ENCODE measurements at places on chromosomes 13 and 19.
A peak's percentile ranks its signal among the peaks of the same experiment; 100 is the strongest.

GRCh38 chr13:96617528-96617927 is 376.7 kb downstream of the OXGR1 start:
- peak; percentile 1 for DNase-seq

DNA sequence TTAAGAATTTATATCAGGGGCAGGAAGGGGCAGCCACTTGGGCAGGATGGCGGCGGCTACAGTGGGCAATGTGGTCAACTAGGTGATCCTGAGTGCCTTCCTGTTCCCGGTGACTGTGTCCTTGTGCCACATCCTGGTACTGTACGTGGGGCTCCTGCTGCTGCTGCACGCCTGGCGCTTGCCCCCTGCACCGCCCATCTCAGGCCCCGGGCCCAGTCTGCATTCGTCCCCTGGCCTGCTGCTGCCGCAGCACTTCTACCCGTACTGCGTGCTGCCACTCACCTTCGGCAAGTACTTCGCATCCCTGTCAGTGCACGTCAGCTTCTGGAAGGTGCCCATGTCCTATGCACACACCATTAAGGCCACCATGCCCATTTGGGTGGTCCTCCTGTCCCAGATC is 40.1 kb downstream of the IFT88 start:
- DNase-seq, result no peak

DNA sequence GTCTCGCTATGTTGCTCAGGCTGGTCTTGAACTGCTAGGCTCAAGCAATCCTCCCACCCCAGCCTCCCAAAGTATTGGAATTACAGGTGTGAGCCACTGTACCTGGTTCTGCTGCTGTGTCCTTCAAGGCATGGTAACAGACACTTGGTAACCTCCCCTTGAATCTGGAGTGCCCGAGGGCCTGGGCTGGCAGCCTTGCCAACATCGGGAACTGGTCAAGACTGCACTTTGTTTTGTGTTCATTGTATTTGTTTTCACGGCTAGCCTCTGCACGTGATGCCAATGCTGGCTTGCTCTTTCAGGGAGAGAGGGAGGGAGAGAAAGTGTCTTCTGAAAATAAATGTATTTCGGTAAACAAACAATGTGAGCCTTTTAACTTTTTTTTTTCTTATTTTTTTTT is 12.0 kb downstream of the CERS4 start:
- no peak for DNase-seq

- no peak for DNase-seq
Observed at GRCh38 chr13:20151016-20151415, 9.8 kb downstream of the GJA3 start.

GRCh38 chr13:86757236-86757978 is 913.8 kb upstream of the SLITRK5 start:
- no peak for DNase-seq

DNA sequence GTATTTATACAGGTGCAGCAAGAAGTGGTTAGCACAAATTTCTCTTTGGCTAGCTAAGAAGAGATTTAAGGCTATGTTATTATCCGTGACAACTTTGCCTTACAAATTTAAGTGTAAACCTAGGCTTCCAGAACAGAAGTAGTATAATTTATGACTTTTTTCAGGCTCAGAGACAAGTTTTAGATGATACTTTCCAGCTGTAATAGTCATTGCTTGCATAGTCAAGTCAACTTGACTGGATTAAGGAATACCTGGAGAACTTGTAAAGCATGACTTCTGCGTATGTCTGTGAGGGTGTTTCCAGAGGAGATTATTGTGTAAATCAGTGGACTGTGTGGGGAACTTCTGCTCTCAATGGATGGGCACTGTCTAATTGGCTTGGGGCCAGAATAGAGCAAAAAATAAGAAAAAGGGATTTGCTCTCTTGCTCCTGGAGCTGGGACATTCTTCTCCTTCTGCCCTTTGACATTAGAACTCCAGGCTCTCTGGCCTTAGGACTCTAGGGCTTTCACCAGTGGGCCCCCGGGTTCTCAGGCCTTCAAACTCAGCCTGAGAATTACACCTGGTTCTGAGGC is 33.0 kb downstream of the CYSLTR2 start:
- no peak for DNase-seq

GRCh38 chr19:39416152-39417120 is 4.0 kb downstream of the PLEKHG2 start:
- DNase-seq, result no peak

DNA sequence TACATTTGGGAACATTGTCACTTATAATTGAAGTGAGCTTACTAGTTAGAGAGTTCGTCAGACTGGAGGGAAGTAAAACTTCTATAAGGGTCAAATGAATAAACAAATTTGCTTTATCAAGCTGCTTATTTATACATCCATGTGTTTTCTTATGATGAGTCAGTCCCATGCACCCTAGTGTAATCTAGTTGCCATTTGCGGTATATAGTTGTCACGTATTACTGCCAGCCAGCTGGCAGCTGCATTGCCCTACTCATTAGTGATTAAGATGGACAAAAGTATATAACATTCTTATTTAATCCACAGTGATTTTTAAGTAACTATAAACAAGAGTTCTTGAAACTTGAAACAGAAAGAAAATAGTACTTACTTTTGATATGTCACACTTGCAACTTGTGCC is 182.4 kb downstream of the GPC6 start:
- no peak for DNase-seq

DNA sequence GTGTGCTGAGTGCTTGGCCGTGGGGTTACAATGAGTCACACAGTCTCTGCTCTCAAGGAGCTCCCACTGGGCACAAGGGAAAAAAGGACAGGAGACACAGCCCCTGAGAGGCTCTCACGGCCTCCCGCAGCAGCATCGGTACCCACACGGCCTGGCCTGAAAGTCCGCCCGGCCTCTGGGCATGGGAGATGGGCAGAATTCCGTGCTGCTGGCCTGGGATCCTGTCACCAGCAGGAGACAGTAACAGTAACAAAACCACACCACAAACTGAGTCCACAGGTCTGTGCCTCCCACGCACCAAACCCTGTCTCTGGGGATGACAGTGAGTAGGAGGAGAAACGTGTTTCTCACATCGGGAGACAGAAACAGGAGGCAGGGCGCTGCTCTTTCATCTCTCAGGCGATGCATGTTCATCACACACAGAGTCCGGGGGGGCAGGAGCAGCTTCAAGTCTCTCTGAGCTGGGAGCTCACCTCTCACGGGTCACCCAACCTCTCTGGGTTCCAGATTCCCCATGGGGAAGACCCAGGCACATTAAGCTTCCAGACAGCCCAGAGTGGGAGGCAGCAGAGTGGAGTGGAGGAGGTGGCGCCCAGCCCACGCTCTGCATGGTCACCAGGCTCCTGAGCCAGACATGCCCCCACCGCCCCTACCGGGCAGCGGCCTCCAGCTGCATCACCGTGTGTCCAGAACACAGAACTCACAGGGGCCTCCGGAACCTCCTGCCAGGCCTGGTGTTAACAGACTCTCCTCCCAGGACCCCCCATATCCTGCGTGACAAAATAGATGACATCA is 124.7 kb upstream of the VSTM2B start:
- no peak for DNase-seq

Data from NCI-H510A (cell line).